ENCODE measurements at places on chromosomes 5 and 9.

- DNase-seq = no peak
These were observed 131.3 kb downstream of the DEPDC1B start for GRCh38 chr5:60568646-60569045.

GRCh38 chr9:130092910-130093309 lies 39.2 kb downstream of the GPR107 start:
- no peak for DNase-seq

DNA sequence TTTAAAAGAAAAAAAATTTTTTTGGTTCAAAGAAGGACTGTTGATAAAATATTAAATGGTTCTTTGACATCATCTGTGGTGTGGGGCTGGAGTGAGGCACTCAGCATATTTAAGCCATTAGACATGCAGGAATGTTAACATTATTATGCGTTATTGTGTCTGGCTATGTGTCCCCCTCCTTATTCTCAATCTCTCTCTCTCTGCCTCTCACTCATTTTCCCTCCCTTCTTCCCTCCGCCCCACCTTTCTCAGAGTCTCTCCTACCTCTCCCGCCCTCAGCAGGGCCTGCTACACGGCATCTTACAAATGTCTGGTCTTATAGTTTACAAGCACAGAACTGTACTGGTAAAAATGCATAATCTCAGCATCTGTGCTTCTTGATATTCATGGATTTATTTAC lies 287.8 kb upstream of the TMEM161B start:
- DNase-seq = no peak

GRCh38 chr9:135413086-135413375 lies 66.6 kb upstream of the PPP1R26 start:
- no peak for DNase-seq

- no peak for DNase-seq
These were observed 22.1 kb downstream of the TRMO start for GRCh38 chr9:97900103-97900737.

- no peak for DNase-seq
These were observed 117.6 kb downstream of the PCSK1 start for GRCh38 chr5:96315431-96315830.

DNA sequence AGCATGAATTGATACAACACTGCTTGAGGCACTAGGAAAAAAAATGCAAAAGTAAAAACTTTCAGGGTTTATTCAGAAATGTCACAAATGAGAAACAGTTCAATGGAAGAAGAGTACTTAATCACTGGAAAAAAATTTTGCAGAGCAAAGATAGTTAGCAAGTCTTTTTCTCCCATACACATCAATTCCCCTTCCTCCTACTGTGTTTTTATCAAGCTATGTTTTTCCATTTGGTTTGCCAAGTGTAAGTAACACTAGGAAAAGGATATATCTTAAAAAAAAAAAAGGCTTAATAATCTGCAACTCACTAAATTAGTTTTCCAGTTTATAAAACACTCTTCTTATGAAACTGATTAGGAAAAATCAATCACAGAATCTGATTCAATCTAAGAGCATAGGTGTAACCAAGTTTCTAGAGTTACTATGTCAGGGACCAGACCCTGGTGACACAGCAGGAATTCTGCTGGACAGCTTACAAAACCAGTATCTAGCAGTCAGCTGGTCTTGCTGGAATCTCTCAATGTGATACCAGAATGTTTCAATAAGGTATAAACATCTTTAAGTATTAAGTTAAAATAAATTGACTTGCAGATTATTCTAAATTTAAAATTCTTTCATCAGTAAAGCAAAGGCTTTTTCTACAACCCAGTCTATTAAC lies 34.7 kb downstream of the RNF145 start:
- DNase-seq = no peak

DNA sequence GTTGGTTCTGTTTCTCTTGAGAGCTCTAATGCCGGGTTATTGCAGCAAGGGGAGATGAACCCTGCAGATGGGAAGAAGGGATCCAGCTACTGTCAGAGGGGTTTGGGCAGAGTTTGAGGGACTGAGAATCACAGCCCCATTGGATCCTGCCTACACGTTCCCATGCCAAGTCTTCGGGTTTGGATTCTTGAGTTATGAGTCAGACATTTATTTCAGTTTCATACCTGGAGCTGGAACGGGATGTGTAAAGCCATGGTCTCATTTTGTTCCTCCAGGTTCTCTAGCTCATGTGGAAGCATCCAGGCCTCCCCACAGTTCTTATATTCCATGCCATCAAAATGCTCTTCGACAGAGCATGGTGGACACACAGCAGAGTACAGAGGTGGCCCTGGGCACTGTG lies 275.4 kb upstream of the IRX4 start:
- DNase-seq = no peak

DNA sequence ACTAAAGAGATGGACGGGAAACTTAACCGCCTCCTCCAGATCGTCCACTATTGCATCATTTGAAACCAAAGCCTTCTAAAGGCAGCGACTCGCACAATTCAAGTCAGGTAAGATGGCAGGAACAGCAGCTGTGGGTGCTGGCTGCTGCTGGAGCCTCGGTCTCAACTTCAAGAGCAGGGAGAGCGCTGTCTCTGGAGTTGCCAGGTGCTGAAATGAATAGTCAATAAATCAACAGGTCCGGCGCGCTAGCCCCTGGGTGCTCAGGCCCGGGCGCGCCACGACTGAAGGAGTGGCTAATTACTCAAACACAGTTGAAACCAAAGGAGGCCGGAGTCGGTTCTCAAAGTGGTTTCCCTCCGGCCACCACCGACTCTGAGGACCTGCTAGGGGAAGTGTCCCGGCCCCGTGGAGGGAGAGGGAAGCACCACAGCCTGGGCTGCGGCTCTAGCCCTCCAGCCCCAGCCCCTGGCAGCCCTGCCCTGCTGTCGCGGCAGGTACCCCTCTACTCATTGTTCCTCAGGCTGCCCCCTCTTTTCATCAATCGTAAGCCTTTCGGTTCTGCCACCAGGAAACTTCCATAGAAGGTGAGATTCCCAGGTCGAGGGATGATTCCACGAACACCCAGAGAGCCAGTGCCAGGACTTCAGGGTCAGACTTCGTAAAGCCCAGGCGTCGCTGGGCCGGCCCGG lies 804 bp downstream of the TTC39B start:
- no peak for DNase-seq

DNA sequence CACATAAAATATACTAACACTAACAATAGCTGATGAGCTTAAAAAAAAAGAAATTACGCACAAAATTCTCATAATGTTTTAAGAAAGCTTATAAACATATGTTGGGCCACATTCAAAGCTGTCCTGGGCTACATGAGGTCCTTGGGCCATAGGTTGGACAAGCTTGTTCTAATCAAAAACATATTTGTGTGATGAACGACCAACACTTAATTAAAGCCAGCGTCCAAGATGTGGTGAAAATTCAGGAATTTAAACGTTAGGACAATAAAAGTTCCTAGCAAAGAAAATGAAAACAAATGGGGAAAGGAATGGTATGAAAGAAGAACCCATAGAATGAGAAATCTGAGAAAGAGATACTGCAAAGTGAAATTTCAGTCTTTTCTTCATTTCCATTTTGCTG lies 429.6 kb upstream of the DMAC1 start:
- DNase-seq = no peak

GRCh38 chr9:133920471-133920870 lies 71.7 kb downstream of the VAV2 start:
- DNase-seq = no peak

DNA sequence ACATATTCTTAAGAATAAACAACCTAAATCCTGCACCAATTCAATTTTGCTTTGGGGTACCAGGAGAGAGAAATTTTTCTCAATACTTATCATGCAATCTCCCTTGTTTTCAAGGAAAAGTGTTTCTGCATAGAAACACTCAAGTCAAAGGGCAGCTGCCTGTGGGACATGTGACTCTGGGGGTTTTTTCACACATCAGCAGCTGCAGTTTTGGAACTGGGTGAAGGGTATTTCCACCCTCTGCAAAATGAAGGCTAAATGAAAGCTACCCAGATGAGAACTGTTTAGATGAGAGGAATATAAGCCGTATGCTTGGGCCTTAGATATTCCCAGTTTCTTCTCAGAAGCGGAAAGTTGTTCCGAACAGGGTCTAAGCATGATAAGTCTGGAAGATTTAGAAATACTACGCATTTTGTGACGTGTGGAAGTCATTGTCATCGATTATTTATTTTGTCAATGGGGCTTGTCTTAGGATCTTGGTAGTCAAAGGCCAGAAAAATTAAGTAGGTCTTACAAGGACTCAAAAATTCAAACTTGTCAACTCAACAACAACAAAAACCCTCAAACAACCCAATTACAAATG lies 64.3 kb upstream of the BOD1 start:
- DNase-seq = no peak

DNA sequence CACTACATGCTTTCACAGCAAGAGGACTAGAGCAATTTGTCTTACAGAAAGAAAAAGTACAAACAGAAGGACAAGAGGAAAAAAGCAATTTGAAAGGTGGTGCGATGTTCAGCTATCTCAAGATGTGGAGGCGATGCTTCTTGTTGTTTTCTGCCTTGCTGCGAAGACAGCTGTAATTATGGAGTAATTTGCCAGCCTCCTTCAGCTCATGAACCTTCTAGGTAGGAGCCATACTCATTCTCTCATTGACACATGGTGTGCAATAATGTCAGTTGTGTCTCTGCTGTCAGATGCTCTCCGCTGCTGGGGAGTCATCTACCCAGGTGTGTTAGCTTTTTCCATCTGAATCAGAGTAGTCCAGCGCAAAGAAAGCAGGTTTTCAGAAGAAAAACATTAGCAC lies 424.5 kb downstream of the NR2F1-AS1 start:
- DNase-seq = no peak

- no peak for DNase-seq
These were observed 104.2 kb upstream of the SAP30L start for GRCh38 chr5:154341620-154342019.

GRCh38 chr5:37557734-37558293 lies 178.7 kb downstream of the WDR70 start:
- no peak for DNase-seq

DNA sequence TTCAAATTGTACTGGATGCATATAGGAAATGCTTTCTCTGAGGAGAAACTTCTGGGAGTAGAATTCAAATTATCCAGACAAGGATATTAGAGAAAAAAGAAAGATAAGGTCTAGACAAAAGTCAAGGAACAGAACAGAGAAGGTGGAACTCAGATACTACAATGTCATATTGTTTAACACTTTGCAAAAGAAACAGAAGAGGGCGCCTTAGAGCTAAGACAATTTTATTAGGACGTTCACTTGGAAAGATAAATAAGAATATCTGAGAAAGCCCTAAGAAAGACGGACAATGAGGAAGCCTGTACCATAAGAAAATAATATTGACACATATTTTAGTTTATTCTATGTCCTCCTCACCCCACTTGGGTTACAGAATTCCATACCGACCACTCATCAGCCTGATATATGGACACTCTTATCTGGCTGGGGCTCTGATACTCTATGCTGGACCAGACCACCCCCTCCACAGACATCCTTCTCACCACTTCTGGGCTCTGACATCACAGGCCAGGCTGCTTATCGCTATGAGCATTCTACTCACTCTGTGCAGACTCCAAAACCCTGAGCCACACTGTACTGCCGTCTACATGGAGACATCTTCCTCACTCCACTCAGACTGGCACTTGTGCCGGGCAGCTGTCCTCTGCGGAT lies 9.1 kb upstream of the AK3 start:
- DNase-seq = no peak

DNA sequence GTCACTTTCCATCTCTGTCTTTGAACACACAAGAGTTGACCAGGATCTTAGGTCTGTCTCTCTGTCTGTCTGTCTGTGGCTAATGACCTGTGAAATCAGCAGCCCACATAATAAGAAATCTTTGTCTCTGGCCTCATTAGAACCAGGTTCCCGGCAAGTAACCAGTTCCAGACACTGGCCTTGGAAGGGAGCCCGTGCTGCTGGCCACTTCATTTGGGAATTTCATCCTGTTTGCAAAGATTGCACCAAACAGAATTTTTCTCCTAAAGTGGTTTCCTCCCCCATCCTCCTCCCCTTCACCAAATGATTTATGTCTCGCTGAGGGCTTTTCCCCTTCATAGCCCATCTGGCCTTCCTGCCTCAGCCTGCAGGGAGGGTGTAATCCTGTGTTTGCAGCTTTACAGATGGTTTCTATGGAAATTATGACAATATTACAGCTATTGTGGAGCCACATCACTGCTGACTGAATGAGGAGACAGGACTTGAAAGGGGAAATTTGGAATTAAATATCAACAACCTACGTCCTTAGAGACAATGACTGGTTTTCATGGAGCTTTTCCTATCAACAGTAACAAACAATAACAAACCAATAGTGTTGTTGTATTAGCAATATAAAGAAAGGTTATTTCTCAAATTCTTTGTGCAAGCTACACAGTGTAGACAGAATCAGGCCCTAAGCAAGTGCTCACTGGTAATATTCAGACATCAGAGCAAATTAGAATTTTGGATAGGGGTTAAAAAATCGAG lies 25.7 kb downstream of the DPYSL3 start:
- DNase-seq = no peak

DNA sequence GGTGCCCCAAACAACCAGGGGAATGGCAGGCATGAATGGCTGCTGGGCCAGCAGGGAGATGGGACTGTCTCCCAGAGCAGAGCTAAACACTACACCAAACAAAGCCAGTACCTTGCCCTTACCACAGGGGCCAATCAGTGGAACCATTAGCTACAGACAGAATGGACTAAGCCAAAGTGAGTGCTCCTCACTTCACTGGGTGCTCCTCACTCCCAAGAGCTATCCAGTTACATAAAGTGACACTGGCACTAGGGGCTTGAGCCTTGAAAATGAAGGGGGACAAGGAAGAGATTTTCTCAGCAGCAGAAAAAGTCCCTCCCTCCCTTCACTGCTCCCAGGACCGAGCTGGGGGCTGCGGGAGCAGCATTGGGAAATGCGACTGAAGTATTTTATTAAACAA lies 110.9 kb upstream of the SHB start:
- no peak for DNase-seq

- no peak for DNase-seq
These were observed 128.9 kb upstream of the ERCC6L2 start for GRCh38 chr9:95746408-95747180.

GRCh38 chr9:75911390-75911789 lies 20.9 kb downstream of the PCSK5 start:
- no peak for DNase-seq

DNA sequence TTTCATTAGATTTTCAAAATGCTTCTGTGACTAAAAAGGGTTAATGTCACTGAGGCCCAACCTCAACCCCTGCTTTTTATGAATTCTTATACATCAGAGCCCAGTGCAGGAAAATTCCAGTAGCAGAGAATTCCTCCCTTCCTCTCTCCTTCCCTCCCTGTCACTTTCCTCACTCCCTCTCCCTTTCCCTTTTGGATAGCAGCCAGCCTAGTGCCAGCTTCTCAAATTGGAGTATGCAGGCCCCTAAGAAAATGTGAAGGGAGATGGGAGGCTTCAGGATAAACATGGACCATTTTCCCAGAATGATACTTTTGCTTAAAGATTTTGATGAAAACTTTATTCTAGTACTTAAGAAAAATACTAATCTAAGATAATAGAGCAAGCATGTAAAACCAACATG lies 507.4 kb downstream of the KDM4C start:
- no peak for DNase-seq

GRCh38 chr9:136935651-136936050 lies 8.9 kb downstream of the FBXW5 start:
- DNase-seq = no peak
